ENCODE measurements at places on chromosomes 11 and 22.

DNA sequence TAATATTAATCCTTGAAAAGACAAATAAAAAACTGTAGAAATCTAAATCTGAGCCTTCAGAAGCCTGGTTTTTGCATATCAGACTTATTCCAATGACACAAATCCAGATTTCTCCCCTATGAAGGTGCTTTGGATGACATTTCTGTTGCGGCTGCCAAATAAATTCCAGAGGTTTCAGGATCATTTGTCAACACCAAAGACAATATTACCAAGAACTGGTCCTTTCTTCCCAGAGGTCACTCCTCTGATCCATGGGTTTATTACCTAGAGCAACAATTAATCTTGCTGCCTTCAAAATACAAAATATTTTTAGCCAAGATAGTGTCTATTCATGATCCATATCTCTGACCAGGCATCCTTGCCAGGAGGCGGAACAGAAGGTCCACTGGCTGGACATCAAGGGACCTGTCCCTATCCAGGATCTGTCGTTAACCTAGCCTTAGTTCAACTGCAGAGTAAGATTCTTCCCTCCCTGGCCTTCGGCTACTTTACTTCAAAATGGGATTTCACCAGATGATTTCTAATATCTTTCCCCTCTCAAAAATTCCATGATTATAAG, 4.9 kb downstream of the CADM1 start:
- no peak for DNase-seq

DNA sequence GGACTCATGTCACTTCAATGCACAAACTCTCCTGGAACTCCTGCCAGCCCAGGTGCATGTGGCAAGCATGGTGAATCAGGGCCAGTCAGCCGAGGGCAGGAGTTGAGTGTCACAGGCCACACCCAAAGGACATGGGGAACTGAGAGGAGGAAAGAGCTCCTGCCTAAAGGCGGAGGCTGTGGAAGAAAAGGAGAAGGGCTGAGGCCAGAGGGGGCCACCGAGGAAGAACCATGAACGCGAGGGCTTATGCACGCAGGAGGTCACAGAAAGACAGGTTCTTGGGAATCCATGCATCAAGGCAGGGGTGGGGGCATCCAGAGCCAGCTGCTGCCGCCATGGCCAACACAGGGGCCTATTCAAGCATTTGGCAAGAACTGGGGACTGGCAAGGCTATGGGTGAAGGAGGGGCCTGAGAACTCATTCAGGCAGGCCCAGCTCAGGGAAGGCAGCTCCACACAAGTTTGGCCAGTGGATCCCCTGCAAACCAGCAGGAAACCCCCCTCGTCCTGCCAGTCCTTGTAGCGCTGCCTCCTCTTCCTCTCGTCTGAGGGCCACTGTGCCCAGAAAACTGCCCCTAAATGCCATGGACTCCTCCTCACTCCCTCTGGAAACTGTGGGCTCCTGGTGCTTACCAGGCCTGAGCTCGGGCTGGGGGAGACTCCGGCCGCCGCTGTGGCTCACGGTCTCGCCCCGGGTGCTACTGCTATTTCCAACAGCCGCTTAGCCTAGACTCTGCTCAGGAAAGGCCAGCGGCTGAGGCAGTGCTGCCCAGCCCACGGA, 15.4 kb downstream of the PPM1F start:
- DNase-seq, result no peak

- no peak for DNase-seq
Measured at GRCh38 chr22:47310601-47311000, 548.2 kb downstream of the TBC1D22A start.

DNA sequence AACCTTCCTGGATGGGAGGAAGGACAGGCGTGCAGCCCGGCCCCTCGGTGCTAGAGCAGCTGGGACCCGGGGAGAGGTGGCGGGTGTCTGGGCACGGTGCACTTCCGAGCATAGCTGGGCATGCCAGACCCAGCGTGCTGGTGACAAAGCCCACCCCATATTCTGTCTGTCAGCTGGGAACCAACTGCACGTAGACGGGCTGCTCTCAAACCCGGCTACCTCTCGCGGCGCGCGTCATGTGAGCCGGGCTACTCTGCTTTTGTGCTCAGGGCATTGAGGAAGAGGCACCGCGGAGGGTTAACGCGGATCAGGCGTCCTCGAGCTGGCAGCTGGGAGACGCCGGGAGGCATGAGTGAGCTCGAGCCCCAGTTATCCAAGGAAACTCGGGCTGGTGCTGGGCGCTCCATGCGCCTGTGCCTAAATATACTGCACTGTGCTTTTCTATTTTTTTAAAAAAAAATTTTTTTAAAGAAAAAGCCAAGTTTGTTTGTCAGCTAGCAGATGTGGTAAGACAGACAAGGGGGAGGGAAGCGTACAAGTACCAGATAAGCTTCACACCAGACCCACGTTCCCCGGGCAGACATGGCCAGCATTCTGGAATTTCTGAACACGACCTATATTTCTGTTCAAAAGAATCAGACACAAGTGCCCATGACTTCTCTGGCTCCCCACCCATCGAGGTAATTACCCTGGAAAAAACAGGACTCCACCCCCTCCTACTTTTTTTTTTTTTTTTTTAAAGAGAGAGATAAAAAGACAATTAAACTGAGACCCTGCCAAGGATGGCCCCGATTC, 425.6 kb downstream of the SHANK2 start:
- DNase-seq, result no peak

GRCh38 chr22:32080904-32081303, 37.8 kb downstream of the SLC5A1 start:
- no peak for DNase-seq

All from stimulated activated naive CD4-positive, alpha-beta T cell (primary cell).